Fibroblast of skin of left quadriceps (primary cell): ENCODE measurements at places on chromosomes 3 and 15.

GRCh38 chr3:157888040-157888439, 218.2 kb downstream of the SHOX2 start:
- no peak for DNase-seq

DNA sequence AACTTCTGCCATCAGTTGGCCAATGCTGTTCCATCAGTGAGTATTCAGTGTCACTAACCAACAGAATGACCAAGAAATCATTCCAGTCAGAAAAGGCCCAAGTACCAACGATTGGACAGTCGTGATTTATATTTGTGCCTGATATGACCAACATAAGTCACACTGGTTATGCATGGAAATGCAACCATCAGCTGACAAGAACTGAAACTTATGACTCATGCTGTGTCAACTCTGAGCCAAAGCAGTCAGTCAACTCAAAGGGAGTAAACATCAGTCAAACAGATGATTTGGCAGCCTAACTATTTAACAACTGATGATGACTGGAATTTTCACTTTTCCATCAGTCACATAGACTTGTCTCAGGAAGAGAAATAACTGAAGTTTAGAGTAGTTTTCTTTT, 142.4 kb downstream of the ANXA2 start:
- DNase-seq = no peak

GRCh38 chr3:186875708-186876107, 33.2 kb downstream of the ADIPOQ start:
- no peak for DNase-seq

DNA sequence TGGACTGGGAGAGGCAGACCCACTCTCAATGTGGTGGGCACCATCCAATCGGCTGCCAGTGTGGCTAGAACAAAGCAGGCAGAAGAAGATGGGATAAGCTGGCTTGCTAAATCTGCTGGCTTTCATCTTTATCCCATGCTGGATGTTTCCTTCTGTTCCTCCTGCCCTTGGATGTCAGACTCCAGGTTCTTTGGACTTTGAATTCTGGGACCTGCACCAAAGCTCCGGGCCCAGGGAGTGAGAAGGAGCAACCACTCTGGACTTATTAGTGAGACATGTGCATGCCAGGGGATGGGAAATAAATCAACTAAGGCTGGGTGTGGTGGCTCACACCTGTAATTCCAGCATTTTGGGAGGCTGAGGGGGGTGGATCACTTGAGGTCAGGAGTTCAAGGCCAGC, 20.0 kb upstream of the OSBPL11 start:
- DNase-seq = no peak

DNA sequence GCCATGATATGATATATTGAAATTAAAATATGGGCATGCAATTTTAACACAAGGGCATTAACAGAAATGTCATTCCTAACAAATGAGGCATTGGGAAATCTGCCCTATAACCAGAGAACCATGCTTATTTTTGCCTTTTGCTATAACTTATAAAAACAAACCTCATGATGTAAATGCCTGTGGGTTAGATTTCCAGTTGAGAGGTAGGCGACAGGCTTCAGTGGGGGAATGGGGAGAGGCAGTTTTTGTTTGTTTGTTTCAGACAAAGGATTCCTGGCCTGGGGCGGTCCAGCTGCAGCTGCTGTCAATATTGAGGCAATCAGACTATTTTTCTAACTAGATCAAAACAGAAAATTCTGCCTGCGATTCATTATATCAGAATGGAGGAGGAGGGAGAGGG, 490.4 kb upstream of the CFAP20DC start:
- no peak for DNase-seq

DNA sequence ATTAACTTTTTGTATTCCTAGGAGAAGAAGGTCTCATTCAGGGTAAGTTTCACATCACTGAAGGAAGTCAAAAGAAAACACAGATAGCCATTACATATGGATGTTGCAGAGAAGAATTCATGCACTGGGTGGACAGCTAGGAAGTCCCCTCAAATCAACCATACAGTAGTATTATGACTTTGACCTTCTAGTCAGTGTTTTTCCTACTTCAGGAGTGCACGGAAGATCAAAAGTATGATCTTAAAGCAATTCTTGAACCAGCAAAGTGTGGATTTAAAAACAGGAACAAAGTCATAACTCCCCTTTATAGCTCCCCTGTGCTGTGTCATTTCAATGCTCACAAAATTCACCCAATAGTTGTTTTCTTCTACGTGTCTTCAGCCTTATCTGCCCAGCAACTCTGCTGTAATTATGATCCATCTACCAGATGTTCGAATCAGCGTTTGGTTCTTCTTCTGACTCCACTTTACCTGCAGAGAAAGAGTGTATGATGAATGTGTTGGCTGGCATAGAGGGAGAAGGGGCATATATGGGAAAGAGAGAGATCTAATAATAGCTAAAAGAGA, 118.1 kb upstream of the MEIS2 start:
- no peak for DNase-seq

DNA sequence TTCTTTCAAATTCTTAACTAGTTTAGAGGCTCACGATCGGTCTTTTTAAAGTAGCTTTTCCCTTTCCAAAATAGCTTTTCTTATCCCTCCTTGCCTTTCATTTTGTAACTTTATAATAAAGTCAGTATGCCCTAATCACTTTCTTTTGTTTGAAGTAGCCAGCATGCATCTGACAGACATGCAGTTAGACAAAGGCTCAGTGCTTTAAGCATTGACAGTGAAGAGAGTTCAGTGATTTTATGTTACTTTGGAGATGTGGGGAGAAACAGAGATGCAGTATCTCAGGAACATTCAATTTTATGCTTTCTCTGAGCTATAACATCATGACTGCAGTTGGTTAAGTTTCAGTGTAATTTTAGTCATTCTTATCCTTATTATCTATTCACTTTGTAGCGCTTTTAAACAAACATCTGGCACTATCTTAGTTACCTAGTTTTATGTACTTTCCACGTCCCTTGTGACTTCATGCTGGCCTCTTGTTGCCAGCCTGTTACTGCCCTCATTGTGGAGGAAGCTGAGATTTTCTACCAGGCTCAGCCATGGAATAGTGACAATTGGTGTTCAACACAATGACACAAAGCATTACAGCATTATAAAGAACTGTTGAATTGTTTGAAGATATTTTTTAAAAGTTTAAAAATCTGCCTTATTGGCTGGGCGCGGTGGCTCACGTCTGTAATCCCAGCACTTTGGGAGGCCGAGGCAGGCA, 90.3 kb downstream of the AKAP13 start:
- DNase-seq = no peak

DNA sequence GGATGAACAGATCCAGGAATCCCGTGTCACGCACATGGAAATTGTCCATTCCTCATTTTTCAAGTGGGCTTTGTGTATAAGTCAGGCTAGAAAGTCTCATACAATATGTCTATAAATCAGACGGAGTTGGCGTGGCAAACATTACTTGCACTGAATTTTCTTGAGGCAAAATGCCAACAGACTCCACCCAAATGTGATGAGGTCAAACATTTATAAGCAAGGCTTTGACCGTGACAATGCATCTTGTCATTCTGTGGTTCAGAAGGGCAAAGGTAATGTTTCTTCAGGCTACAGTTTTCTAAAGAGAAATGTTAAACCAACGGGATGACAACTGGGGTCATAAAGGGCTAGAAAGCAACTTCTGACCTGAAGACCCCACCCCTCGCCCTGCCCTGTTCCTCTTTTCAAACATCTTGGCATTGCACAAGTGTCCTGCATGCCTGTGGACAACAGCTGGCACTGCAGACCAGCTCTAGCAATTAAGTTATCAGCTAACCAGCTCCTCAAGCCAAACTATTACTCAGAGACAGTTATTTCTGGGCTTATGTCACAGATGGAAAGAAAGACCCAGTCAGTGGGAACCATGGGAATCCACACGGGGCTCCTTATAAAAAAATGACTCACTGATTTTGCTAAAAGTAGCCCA, 36.5 kb upstream of the SPTBN5 start:
- peak; percentile 88 for DNase-seq

DNA sequence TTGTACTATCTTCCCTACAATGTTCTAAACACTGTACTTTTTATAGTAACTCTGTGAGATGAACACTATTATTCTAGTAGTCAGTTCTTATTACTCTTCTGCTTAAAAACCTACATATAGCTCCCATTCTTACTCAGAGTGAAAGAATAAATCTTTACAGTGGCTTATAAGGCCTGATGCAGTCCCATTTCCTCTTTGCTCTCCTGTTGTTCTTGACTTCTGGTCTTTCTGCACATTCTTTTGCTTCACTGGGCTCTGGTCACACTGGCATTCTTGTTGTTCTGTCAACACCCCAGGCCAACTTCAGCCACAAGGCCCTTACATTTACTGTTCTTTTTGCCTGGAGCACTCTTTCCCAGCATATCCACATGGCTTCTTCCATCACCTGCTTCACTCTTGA, 58.2 kb upstream of the TP63 start:
- no peak for DNase-seq

DNA sequence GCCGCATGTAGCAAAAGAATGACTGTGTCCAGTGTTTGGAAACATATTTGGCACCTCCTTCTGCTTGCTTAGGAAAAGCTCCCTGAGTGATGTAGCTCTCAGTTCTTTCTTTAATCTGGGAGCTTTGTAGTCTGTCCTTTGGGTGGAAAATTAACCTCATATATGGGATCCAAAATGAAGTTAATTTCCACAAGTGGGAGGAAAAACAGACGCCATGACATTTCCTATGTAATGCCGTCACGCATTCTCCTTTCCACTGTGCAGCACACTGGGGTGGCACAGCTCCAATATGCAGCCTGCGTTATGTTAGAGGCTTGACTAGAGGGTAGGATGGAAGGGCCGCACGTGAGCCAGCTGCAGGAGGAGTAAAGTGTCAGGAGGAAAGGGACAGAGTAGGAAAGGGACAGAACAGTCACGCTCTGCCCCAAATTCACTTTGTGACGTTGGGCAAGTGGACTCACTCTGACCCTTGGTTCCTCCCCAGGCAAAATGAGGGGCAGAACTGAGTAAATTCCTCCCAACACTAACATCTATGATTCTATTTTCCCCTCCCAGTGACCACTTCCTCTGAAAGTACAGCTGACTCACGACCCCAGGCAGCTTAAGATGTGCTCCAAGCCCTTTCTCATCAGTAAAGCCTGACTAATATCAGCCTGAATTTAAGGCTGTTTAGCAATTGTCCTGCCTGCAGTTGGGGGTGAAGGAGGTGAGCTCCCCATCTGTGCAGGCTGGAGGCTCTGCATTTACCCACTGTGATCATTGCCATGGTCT, 176.5 kb upstream of the PFN2 start:
- peak; percentile 69 for DNase-seq

- DNase-seq = no peak
Measured at GRCh38 chr3:24088782-24089181, 143.7 kb downstream of the NR1D2 start.

DNA sequence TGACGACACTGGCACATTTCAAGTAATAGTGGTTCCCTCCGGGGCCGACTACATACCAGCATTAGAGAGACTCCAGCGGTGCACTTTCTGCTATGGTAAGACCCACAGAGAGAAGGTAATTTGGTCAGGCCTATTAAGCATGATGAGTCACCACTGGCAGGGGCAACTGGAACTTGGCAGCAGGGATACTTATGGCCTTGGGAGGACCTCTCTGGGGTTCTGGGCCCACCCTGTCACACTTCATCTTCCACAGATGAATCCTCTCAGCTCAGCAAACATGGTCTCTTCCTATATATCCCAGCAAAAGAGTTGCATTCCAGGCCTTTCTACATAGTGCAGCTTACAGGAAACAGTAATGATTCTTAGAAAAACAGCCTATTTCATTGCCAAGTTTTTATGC, 88.0 kb downstream of the PIK3R4 start:
- peak; percentile 42 for DNase-seq

DNA sequence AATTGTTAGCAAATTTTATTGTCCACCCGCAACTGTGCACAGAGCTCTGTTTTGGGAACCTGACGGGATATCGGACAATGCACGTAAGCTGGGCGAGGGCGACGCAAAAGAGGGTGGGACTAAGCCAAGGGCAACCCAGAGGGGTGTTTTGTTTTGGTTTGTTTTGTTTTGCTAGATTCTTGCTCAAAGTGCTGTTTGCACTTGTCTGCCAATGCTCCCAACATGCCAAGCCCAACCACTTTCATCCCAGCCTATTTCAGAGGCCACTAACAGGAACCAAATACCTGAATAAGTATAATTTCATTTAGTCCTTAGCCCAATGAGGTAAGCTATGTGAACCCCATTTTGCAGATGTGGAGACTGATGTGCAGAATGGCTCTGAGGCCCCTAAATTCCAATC, 9.7 kb upstream of the CMTM7 start:
- no peak for DNase-seq

DNA sequence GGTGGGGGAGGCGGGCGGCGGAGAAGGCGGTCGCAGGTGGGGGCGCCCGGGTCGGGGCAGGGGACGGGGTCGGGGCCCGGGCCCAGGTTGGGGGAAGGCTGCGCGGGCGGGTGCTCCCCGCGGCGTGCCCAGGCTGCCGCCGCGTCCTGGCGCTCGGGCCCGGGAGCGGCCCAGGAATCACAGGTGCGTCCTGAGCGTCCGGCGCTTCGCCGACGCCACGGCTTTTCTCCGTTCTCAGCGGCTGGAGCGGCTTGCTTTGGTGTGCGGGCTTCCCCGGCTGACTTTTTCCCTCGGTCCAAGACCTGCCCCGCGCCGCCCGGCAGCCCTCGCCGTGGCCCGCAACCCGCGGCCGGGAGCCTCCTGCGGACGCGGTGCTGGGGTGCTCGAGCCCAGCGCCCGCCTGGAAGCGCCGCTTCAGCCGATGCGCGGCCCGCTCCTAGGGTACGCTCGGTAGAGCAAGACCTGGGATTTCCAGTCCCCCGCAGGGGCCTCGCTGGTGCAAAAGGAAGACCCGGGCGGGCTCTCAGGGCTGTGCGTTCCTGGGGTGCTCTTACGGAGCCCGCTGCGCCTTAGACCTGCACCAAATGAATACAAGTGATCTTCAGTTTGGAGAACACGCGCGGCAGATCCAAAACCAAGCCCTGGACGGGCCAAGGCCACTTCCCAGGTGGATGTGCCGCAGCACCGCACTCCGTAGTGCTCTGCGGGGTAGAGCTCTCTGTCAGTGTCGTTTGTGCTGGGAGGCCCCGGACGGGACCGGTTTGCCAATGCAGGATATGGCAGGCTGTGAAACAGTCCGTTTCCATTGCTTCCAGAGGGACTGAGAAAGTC, 639 bp downstream of the NIPA1 start:
- DNase-seq = no peak

DNA sequence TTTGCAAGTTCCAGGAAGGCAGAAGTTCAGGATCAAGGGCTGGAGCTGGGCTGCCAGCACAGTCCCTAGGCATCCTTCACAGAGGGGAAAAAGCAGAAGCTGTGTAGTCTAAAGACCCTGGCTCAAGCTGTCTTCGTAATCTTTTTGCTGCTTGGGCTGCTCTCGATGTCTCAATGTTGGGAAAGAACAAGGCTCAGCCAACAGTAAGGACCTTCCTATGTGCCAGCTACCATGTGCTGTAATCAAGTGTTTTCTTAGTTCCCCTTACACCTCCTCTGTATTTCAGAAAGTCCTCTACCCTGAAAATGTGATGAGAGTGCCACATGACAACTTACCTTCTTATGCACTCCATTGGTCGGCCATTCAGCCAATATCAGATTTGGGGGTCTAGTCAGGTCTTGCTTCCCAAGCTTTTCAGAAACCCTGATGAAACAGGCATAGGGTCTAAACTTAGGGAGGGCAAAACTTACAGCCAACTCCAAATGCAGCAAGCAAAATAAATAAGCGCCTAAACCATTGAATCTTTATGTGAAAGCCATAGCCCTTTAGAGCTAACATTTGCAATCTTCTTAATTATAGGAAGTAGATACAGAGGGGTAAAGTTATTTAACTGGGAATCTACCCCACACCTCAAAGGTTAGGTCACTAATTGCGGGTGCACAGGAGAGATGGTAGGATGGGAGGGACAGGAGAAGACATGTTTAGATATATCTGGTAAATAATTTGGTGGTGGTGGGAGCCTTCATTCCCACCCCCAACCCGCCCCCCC, 1.2 kb upstream of the EDEM1 start:
- DNase-seq = no peak

GRCh38 chr15:58425185-58425584, 6.6 kb upstream of the LIPC start:
- DNase-seq = no peak
